H4 (cell line): ENCODE measurements at places on chromosomes 2 and 18. TPM values are rescaled to one million over a fixed set of nuclear protein-coding genes. Genes with fewer than 3 reads are reported as not detected.
A peak's percentile ranks its signal among the peaks of the same experiment; 100 is the strongest.

The SLC9A2 gene
- total RNA-seq: 0.12 and 0.19 TPM in 2 replicates

- DNase-seq: no peak
Observed at GRCh38 chr2:238203973-238204683, 633 bp upstream of the ILKAP start.

DNA sequence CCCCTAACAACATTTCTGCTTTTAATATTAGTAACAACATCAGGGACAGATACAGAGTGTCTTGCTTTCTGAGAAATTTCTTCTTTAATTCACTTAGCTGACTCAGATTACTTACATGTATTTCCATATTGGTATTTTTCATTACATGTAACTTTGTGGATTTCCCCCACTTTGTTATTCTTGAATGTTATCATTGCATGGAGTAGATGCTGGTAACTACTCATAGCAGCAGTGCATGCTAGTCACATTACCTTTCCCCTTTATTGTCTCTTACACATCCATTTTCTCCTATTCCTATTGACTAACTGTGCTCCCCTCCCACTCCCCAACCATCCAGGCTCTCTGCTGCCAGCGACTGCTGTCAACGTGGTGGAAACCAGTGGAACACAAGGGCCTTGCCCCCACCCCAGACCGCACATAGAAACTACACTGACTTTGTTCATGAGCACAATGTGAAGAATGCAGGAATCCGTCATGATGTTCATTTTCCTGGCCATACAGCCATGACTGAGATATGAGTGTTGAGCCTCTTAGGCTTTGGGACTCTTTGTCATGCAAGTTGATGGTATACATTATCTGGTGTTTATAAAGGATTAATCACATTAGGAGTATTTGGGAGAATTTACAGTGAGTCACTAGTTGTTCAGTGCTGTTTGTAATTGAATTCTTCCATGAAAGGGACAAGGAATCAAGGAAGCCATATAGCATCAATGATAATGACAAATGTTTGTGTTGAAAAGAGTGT is 91.0 kb downstream of the EPB41L5 start:
- peak; percentile 30 for DNase-seq

DNA sequence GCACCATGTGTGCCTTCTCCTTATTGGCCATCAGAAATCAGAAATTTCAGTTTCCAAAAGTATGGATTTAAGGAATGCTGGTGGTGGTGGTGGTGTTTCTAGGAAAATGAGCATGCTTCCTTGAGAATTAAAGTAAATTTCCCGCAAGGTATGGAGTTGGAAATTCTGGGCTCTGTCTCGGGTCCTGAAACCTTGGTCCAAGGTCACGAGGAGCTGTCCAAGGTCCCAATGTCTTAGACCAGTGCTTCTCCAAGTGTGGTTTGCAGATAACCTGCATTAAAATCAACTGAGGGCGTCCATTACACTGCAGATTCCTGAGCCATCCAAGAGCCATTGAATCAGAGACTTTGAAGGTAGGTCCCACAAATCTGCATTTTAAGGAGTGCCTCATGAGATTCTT is 210.9 kb upstream of the PKDCC start:
- peak; percentile 30 for DNase-seq

DNA sequence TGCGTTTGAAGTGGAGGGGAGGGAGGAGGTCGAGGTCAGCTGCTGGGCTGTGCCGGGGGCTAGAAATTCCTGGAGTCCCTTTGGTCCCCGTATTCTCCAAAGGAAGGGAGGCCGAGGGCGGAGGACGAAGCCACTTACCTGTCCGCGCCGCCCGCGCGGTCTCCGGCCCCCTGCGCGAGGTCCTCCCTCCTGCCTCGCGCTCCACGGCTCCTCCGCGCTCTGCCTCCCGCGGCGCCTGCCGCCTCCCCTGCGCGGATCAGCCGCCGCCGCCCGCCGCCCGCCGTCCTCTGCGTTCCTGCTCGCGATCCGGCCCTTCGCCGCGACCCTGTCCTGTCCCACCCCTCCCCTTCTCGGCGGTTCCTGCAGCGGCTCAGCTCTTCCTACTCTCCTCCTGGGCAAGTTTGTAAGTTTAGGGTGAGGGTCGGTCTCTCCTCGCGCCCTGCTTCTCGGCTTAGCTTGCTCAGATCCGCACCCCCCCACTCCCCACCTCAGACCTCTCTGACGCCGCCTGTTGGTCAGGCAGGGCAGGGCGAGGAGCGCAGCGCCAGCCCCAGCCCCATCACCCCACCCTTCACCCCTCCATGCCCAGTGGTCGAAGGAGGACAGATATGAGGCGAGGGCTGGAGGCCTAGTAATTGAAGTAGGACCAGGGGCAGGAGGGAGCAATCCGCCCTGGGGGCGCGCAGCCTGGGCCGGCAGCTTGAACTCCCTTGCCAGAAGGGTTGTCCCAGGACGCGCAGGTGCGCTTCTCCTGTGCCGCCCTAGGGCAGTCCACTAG is 9.7 kb upstream of the SKOR2 start:
- no peak for DNase-seq
